CD4-positive, alpha-beta T cell treated with Interleukin-10 for 1 hour (primary cell): ENCODE measurements at places on chromosomes 11 and 22.

- no peak for DNase-seq
These were observed 3.9 kb upstream of the EMID1 start for GRCh38 chr22:29201782-29202181.

DNA sequence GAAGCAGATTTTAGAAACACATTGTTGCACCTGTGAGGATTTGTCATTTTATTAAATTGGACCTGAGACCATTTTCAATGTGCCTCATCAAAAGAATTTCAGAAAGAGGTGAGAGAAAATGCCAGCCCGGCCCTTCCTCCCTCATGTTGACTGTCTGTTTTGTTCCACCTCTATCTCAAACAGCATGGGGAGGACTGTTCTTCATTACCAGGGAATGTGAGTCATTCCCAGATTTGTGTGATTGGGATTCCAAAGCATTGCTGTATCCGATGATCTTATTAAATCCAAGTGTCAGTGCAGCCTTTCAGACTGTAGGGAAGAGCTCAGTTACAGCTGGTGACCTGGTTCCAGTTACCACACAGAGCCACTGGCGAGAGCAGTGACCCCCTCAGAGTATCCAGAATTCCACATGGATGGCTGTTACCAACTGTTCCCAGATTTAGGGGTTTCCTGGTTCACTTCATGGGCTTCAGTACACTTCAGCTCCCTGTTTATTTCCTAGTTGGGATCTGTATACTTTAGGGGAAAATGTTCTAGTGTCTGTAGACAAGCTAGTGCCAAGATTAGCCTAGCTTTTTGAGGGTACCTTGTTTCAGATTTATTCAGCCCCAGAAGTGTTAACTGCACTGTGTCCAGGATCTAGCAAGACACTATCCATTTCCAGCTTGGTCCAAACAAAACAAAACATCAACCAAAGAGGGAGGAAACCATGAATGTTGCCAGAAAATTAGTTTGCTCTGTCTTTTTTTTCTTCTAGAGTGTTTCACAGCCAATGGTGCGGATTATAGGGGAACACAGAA lies 20.9 kb downstream of the KREMEN1 start:
- no peak for DNase-seq

- no peak for DNase-seq
These were observed 15.5 kb upstream of the CEP295 start for GRCh38 chr11:93645938-93646337.

DNA sequence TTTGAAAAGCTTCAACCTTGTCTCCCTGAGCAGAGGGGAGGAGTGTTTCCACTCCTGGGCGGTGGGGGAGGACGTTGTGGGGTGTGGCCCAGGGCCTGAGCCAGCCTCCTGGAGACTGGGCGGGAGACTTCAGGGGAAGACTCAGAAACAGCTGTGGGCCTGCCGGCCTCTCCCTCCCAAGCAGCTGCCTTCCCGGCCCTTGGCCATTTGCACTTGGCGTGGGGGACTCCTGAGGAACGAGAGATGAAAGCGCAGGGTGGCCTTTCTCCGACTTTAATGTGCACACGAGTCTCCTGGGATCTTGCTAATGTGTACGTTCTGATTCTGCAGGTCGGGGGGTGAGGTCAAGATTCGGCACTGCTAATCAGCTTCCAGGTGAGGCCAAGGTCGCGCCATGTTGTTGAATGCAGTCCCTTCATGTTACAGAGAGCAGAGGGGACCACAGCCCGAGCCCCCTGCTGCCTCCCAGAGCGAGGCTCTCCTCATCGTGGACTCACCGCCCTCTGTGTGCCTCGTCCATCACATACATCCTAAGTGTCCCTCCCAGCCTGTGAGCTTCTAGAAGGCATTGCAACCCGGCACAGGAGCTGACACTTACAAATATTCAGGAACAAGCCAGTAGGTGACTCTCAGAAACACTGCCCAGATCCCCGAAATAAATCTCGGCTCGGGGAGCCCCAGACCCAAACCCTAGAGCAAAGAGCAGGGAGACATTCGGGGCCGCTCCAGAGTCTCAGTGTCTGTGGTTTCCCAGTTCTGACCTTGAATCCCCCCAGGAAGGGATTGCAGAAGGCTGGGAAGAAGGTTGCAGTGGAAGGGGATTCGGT lies 7.7 kb downstream of the LIF start:
- no peak for DNase-seq

DNA sequence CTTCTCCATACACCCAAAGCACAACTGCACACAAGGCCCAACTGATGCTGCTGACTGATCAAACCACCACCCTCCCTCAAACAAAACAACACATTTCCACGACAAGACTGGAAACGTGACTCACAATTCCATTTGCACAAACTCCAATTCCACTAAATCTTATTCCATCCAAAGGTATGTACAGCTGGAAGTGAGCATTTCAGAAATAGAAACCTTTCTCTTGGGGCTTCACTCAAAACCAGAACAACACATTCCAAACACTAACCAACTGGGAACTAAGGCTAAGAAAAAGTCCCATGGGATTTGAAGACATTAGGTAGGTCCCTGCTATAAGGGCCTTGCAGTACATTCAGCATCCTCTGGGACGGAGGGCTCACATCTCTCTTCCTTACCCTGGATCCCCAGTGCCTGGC lies 19.6 kb downstream of the MORC2 start:
- no peak for DNase-seq

DNA sequence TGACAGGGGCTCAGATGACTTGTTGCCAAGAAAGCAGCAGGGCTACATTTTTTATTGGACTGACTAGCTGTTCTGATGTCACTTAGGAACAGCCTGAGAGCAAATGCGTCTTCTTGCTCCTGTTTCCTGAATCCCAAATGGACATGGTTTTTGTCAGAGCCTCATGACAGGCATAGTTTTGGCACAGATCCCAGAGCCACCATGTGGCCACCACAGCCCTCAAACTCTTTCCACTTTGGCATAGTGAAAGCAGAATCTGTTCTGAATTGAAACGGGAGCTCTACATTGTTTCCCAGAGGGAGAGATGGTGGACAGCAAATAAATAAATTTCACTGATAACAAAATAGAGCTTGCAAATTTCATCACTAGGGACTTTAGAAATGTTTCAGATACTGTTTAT lies 222.2 kb downstream of the C11orf87 start:
- DNase-seq, result no peak

DNA sequence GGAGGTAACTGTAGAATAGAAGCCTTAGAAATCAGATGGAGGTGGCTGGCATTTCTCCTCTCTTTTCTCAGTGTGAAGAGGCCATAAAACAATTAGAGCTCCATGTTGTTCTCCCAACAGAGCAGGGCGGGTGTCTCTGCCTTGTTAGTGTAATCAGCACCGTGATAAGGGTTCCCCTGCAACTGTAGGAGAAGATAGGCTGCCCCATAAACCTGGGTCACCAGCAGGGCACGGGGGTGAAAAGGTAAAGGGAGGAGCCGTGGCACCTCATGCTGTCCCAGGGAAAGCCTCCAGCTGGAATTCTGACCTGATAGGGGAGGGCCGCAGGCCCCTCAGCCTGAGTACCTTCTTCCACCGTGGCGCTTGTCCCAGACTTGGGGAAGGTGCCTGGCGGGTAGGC lies 68.7 kb downstream of the ISX start:
- DNase-seq, result no peak

DNA sequence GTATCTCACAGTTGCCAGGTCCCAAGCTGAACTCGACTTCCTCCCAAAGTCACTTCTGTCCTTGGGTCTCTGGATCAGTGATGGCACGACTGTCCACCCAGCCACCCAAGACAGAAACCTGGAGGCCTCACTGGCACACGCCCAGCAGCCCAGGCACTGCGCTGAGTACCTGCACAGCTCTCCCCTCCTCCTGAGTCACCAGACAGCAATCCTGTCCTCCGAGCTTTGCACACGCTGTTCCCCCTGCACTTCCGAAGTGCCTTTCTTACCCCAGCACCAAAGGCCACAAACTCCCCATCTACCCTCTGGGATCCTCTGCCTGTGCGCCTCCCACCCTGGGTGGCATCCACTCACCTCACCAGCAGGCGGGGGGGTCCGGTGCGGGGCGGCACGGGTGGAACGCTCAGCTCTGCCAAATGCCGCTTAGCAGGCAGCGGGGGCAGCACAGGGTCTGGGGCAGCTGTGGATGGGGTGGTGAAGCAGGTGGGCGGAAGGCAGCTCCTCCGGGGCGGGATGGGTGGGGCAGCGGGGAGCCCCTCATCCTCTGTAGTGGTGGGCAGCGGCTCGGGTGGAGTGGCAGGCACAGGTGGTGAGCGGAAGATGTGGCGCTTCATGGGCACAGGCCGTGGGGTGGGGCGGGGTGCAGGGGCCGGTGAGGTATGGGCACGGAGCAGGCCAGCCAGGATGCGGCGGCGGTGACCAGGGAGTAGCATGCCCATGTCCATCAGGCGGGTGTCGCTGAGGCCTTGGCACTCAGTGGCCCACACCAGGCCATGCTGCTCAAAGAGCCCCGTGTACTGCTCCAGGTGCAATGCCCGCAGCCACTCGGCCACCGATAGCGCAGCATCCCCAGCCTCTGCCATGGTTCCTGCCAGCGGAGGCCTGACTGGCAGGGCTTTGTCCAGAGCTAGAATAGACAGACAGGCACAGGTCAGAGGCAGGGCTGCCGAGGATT lies 25.7 kb downstream of the ARAP1 start:
- DNase-seq, result no peak

DNA sequence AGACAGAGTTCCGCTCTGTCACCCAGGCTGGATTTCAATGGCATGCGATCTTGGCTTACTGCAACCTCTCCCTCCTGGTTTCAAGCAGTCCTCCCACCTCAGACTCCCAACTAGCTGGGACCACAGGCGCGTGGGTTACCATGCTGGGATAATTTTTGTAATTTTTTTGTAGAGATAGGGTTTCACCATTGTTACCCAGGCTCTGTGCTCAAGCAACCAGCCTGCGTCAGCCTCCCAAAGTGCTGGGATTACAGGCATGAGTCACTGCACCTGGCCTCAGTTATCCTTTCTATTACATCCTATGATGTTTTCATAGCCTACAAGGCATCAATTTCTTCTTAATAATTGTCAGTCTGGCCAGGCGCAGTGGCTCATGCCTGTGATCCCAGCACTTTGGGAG lies 36.5 kb downstream of the LRRC74B start:
- DNase-seq, result no peak

- no peak for DNase-seq
These were observed 48.6 kb downstream of the MTNR1B start for GRCh38 chr11:93017821-93018690.
